ENCODE measurements at places on chromosomes 7 and 10. TPM values are rescaled to one million over a fixed set of nuclear protein-coding genes. Genes with fewer than 3 reads are reported as not detected.

TMEM236 gene
- 0.17 TPM for total RNA-seq

GRCh38 chr10:126661841-126662515 lies 8.5 kb downstream of the C10orf90 start:
- no peak for DNase-seq

DNA sequence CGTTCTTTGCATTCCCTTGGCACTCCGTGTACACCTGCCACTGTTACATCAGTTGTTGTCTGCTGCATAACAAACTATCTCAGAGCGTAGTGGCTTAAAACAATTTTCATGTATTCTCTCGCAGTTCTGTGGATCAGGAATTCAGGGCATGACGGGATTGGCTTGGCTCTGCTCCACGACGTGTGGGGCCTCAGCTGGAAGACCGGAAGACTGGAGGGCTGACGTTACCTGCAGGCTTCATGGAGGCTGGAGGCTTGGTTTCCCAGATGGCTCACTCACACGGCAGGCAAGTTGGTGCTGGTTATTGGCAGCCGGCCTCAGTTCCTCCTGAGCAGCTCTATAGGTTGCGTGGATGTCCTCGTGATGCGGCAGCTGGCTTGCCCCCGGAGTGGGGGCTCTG lies 25.5 kb downstream of the NYAP1 start:
- no peak for DNase-seq

DNA sequence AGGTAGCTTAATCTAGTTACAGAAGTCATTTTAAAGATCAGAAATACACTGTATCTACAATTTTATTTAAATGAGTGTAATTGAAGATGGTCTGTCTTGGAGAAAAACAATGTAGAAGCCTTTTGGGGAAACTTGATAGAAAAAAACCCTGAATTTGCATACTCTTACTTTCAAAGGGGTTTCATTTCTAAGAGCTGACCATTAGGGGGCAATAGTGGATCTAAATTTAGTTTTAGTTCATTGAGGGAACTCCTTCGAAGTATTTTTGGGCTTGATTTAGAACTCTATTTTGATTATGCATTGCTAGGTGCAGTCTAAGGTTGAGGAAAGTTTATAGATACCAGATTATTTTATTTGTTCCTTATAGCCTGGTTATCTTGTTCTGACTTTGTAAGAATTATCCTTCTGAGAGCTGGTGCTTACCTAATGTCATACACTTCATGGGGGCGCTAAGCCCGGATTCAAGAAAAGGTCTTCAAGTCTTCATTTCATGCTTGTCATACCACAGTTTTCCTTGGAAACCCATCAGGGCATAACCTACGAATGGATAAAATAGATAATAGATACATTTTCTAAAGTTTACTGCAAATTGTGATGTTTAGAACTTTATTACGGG lies 69.1 kb upstream of the MXI1 start:
- peak; percentile 67 for DNase-seq

DNA sequence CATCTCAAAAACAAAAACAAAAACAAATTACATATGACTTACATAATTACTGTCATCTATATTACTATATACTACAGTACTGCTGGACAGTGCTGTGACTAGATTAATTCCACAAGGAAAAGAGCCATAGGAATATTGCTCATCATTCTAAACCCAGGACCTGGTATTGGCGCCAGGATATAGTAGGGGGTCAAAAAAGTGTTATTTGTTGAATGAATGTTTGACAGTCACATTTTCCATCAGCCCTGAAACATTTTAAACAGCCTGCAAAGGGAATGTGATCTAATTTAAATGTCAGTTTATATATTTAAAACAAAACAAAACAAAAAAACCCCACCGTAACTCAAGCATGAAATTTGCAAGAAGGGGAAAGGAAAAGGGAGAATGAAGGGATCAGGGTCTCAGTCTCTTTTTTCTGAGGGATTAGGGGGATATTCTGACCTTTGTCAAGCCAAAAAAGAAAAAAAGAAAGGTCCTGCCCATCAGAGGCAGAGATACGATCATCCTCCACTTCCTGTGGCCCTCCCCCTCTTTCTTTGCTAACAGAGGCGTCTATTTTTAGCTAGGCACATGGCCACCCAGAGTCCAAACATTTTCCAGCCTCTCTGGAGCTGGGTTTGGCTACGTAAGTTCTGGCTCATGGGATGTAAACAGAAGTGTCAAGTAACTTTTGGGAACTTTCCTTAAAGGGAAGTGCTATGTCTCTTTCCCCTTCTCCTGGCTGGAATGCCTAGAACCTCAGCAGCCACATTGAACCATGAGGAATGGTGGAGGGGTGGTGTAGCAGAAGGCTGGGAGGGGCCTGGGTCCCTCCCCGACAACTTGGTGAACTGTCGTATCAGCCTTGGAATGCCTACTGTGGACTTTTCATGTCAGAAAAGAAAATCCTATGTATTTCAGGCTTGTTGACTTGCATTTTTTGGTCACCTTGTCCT lies 44.6 kb upstream of the DLG5 start:
- peak; percentile 11 for DNase-seq

PNLIPRP1 gene
- not detected for total RNA-seq

DNA sequence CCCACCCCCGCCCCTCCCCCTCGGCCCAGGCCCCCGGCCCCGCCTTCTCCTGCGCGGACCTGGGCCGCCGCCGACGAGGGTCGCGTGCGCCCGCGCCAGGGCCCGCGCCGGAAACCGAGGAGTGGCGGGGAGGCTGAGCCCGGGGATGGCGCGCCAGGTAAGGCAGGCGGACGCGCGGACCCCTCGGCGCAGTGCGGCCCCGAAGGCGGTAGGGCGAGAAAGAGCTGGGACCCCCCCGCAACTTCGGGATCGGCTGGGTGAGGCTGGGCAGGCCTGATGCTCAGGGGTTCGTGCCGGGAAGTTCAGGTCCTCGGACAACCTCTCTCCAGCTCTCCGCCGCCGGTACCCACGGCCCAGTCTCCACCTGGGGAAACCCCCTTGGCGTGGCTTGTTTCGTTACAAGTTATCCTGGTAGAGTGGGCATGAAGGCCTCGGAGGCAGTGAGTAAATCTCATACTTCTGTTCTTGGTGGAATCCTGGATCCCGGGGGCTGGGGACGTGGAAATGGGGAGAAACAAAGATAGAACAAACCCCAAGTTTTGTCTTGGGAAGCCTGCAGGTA lies 58.4 kb downstream of the ZNF467 start:
- DNase-seq: no peak

ADARB2 gene
- total RNA-seq: 1.6 TPM

- DNase-seq: no peak
These were observed 535.8 kb downstream of the SDK1 start for GRCh38 chr7:3836855-3837254.

DNA sequence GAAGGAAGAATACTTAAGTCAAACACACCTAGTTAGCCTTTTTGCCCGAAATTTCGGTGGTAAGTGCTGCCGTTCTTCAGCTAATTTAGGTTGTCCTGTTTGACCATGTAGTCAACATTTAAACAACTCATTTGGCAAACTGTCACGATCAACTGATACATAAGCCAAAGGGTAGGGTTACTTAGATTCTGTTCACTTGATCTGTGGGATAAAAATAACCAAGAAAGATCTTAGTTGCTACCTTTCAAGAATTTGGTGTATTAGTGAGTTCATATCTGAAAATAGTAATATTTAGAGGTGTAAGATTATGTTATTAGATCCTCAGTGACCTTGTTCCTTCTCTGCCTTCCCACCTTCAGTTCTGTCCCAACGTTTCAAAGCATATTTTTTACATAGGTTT lies 2.0 kb downstream of the TNKS2 start:
- DNase-seq: no peak

MYOF gene
- 488 TPM for total RNA-seq

- DNase-seq: peak; percentile 26
These were observed 8.0 kb upstream of the BEND7 start for GRCh38 chr10:13536674-13537366.

- no peak for DNase-seq
These were observed 10.8 kb downstream of the COL1A2 start for GRCh38 chr7:94405506-94405905.

DNA sequence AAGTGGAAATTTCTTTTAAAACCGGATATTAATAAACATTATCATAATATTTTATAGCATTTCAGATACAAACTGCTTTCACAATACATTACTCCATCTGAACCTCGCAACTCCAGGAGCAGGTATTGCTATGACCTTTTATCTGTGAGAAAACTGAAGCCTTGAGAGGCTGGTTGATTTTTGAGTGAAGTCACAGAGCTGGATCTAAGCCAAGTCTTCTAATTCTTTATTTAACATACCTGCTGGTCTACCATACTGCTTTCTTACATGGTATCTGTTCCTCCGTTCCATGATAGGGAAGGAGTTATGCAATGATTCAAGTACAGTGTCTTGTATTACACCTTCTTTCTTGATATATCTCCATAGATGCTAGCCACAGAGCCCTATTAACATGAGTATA lies 37.4 kb upstream of the ITGB8 start:
- no peak for DNase-seq

GRCh38 chr7:55639640-55640039 lies 67.3 kb upstream of the VOPP1 start:
- DNase-seq: no peak

MCM10 gene
- total RNA-seq: 9.8 TPM

DNA sequence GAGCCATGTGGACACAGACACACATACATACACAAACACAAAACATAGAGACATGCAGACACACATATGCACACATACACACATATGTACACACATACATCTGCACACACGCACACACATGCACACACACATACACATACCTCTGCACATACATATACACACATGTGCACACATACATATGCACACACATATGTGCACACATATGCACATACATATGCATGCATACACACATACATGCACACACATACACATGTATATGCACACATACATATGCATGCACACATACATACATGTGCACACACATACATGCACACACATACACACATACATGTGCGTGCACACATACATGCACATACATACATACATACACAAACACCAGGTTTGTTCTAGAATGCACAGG lies 236.3 kb upstream of the FOXK1 start:
- no peak for DNase-seq

GRCh38 chr7:134757938-134758337 lies 21.5 kb upstream of the CALD1 start:
- no peak for DNase-seq

- DNase-seq: no peak
These were observed 110.2 kb downstream of the TMEM26 start for GRCh38 chr10:61342858-61343572.

LRRC4 gene
- not detected for total RNA-seq

GRCh38 chr10:16910793-16911164 lies 93.6 kb upstream of the RSU1 start:
- peak; percentile 42 for DNase-seq

DNA sequence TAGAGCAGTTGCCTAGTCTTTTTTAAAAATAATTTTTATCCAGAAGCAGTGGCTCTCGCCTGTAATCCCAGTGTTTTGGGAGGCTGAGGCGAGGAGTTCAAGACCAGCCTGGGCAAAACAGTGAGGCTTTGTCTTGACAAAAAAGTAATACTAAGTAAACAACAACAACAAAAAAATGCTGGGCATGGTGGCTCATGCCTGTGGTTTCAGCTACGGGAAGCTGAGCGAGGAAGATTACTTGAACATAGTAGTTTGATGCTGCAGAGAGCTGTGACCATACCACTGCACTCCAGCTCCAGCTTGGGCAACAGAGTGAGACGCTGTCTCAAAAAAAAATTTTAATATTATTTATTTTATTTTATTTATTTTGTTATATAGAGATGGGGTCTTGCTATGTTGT lies 31.3 kb upstream of the TPST1 start:
- no peak for DNase-seq

DNA sequence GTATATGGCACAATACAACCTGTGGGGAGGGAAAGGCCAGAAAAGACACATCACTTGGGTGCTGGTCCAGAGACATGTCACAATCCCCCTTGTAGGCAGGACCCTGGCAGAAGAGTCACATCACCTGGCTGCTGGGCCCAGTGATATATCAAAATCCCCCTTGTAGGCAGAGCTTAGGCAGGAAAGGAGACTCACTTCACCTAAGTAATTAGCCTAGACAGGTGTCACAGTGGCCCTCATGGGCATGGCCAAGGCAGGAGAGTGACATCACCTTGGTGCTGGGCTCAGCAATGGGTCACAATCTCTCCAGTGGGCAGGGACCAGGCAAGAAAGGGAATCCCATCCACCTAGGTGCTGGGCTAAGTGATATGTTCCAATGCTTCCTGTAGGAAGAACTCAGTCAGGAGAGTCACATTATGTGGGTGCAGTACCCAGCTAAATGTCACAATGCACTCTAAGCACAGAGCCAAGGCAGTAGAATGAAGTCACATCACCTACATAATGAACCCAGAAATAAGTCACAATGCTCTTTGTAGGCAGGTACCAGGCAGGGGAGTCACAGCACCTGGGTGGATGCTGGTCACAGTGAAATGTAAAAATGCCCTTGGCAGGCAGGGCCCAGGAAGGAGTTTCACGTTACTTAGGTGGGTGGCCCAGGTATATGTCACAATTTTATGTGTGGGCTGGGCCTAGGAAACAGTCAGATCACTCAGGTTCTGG lies 18.9 kb upstream of the ZNF736 start:
- DNase-seq: no peak

- DNase-seq: no peak
These were observed 458 bp downstream of the COX15 start for GRCh38 chr10:99731306-99732032.

GOLGA7B gene
- 0.02 TPM for total RNA-seq

All from NCI-H460 (cell line).